Activated CD4-positive, alpha-beta T cell treated with anti-CD3 and anti-CD28 coated beads, Interleukin-2, amount 50 U/mL, for 1 hour (primary cell): ENCODE measurements at places on chromosomes 13 and 19.

GRCh38 chr13:43986421-43986981, 106.8 kb downstream of the LACC1 start:
- no peak for DNase-seq

- DNase-seq = no peak
Observed at GRCh38 chr13:58989556-58989955, 1174.2 kb downstream of the DIAPH3 start.

GRCh38 chr19:41144403-41144802, 30.2 kb downstream of the CYP2F1 start:
- DNase-seq = peak; percentile 91

DNA sequence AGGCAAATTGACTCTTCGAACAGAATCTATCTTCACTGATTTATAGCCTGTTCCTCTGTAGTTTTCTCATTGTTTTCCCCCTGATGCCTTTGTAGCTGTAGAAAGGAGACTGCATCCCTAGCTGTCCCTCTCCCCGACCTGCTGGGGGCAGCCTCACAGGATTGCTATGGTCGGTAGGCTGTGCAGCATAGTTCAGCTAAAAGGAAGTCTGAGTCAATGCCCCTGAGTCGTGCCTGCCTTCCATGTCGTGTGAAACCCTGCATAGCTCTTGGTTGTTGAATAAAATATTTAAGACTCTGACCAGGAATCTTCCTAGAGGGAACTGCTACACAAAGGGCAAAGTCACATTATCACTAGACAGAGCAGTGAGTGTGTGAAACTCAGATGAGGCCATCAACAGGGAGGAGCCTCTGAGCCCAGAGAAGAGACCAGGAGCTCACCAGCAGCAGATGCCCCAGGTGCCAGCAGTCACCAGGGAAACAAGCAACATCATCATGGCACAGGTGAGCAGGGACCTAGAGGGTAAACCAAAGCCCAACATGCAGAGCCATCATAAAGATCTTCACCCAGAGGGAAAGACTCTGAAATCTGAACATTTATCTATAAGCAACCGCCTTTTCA, 108.4 kb upstream of the NBEA start:
- no peak for DNase-seq

DNA sequence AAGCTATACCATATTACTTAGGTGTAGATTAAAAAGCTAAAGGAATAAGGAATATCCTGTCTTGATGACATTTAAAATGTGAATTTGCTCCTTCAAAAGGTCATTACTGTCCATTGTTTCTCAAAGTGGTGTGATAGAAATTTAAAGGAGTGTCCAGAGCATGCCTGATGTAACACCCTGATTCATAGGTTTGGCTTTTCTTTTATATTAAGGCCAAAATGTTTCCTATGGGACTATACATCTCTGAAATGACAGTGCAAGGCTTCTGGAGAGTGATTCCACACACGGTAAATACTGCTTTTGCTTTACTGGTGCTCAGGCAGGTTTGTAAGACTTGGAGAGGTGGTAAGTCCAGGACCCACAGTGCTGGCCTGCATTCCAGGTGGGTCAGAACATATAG, 289.9 kb downstream of the RFC3 start:
- DNase-seq = no peak

GRCh38 chr13:48950501-48950875, 25.2 kb upstream of the FNDC3A start:
- DNase-seq = no peak

DNA sequence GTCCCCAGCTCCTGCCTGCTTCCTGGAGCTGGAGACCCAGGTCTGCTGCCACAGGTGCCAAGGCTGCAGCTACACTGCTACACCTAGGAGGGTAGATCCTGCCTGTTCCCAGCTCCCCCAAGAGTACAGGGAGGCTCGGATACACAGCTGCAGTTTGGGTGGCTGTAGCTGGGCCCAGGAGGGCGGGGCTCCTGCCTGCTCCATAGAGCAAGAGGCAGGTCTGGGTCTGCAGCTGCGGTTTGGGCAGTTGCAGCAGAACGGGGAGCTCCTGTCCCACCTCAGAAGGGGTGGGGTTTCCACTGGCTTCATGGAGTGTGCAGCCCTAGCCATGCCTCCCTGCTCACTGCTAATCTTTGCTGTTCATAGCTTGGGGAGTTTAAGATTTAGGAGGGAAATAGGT, 199.0 kb downstream of the NUFIP1 start:
- DNase-seq = no peak

- no peak for DNase-seq
Observed at GRCh38 chr13:40158757-40159156, 503.3 kb downstream of the COG6 start.

DNA sequence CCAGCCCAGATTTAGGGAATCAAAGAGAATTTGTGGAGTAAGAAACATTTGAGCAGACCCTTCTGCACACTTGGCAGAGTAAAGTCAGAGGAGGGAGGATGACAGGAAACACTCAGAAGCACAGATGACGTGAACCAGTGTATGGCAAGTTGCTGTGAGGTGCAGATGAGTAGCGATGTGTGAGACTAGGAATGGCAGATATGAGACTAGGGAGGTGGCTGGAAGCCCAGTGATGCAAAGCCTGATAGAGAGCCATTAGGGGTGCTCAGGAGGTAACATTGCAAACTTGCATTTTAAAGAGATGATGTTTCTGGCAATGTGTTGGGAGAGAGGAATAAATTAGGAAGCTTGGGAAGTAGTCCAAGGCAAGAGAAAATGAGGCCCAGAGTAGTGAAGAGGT, 44.0 kb downstream of the PCDH17 start:
- no peak for DNase-seq

DNA sequence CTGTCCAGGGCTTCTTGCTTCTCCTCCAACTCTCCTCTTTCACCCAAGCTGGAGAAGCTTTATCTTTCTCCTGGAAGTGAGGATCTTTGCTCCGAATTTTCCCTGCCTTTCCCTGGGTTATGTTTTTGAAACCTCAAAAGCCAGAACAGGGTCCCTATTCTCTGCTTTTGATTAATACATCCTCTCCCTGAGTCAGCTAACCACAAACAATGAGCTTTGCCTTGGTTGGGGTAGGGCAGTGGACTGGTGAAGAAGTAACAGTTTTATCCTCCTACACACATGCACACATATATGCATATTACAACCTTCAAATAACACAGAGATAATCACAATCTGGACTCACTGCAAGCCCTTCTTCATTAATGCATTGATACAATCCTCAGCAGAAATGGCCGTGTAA, 44.6 kb downstream of the DLEU7 start:
- no peak for DNase-seq

DNA sequence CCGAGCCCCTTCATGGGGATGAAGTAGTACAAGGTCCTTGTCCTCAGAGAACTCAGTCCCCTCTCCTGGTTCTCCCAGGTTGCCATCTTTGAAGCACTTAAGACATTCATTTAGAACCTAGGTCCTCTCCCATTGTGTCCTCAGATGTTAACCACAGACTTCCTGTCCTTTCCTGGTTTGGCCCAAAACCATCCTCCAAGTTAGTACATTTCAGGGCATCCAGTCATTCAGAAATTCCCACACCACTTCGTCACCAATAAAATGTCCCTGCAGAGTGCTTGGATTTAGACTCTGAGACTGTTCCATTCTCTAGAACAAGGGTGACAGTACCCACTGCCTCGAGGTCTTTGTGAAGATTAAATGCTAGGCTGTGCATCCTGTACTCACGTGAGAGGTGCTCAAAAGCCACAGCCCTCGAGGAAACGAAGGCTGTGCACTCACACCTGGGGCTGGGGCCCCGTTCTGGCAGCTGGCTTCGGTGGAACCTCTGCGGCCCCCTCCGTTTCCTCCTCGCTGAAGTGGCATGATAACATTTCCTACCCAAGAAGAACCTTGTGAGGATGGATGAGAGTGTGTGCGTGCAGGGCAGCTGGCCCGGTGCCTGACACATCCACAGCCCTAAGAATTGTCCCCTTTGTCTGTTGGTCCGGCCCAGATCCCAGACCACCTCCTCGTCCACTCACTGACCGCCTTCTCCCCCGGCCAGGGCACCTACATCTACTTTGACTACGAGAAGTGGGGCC, 4.7 kb downstream of the LENG1 start:
- DNase-seq = peak; percentile 34

DNA sequence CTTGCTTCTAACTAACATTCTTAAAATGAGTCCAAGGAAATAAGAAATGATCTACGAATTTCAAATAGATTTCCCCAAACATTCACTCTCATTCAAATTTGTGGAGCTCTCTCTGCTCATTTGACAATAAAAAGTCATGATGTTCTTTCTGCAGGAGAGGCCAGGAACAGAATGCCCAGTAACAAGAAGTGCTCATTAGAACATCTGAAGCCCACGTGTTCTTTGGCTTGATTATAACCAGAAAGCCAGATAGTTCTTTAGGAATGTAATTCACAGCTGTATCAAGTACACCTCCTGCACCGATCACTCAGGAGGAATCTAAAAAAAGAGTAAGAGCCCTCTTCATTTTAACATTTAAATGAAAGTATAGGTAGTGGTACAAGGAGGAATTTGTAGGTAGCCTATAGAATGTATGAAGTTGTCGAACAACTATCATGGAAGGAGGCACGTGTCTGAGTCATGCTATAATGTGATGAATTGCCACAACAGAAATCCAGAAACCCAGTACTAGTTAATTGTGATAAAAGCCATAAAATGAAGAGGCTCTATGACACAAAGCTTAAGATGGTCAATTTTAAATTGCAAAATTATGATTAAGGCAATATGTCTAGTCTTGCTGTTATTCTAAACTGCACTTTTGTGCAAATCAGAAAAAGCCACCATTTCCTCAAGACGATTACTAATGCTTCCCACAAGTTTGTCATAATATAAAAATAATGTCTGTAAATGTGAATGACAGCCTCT, 12.8 kb downstream of the MEDAG start:
- DNase-seq = no peak

DNA sequence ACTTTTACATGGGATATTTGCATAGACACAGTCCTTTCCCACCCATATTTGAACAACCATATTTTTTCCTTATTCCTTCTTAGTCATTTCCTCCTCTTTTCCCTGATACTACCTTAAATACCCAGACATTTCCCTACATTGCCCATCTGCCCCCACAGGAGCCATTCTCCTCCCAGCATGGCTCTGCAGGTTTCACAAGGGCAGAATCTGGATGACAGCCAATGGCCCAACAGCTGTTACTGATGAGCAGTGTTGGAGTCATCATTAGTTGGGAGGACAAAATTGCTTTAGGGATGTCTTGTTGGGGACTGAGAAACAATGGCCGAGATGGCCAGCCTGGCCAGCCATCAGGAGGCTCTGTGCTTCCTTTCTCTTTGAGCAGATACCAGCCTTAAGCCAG, 209.5 kb downstream of the KLF5 start:
- DNase-seq = no peak

DNA sequence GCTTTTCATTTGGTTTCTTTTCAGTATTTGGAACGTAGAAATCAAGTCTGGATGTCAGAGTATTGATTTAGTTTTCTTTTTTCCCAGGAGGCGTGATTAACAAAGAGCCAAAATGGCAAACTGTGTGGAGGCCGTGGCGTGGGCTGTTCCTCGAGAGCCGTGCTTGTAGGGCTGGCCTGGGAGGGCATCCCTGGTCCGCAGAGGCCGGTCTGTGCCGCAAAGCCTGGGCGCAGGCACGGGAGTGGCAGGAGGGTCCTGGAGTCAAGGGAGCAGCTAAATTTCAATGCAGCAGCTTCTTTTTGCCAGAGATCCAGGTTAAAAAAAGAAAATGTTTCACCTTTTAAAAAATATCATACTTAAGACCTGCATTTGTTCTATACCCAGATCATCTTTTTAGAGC, 13.1 kb upstream of the MCF2L start:
- no peak for DNase-seq

DNA sequence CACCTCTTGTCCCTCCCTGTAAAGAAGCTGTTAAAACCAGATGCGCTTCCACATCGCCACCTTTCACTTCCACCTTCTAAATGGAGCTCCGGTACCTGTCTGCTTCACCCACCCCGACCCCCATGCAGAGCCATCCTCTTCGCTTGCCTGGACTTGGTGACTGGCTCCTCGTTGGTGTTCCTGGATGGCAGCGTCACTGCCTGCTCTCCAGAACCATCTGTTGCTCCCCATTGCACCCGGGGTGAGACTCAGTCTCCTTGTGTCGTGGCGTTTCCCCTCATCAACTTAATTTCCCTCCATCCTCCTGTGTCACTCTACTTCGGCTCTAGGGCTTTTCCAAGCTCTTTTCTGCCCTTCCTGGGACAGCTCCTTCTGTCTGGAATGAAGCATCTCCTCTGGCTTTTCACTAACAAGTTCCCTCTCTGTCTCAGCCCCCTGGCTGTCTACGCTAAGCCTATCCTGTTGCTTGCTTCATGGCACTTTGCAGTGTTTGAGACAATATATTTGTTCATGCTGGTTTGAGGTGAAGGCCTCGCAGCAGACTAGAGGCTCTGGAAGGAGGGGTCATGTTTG, 10.3 kb downstream of the CEBPG start:
- DNase-seq = no peak

DNA sequence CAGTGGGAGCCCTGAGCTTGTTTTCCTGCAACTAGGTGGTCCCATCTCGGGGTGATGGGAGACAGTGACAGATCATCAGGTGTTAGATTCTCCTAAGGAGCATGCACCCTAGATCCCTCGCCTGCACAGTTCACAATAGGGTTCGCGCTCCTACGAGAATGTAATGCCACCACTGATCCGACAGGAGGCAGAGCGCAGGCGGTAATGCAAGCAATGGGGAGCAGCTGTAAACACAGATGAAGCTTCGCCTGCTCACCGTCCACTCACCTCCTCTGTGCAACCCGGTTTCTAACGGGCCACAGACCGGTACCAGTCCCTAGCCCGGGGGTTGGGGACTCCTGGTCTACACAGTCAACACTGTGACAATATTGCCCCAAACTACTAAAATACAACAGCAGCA, 38.8 kb downstream of the CARD8 start:
- DNase-seq = no peak

GRCh38 chr19:29016926-29017760, 195.8 kb downstream of the UQCRFS1 start:
- DNase-seq = no peak

GRCh38 chr19:31334101-31334848, 15.0 kb downstream of the TSHZ3 start:
- DNase-seq = no peak

GRCh38 chr19:55461974-55462626, 658 bp upstream of the ISOC2 start:
- no peak for DNase-seq

DNA sequence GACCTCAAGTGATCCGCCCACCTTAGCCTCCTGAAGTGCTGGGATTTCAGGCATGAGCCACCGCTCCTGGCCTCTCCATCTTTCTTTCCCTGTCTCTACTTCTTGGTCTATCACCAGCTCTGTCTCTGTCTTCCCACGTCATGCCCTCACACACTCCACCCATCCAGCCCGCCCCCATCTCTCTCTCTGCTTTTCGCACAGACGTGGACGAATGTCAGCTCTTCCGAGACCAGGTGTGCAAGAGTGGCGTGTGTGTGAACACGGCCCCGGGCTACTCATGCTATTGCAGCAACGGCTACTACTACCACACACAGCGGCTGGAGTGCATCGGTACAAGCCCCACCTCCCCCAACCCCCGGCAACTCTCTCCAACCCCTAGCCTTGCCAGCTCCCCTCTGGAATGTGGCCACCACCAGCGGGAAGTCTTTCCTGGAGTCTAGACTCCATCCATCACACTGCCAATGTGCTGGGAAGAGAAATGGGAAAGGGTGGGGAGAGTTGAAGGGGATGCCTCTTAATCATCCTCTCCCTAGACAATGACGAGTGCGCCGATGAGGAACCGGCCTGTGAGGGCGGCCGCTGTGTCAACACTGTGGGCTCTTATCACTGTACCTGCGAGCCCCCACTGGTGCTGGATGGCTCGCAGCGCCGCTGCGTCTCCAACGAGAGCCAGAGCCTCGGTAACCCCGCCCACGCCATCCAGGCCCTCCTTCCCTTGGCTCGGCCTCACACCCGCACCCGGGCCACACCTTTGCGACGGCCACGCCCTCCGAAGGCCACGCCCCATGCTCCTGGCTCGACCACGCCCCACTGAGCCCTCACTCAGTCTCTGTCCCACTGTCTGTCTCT, 22.5 kb downstream of the LTBP4 start:
- DNase-seq = no peak
